HEK293T (cell line): ENCODE measurements at places on chromosomes 1 and 21.

- no peak for DNase-seq
Observed at GRCh38 chr1:201688514-201688913, 140.4 kb upstream of the IPO9 start.

- DNase-seq, result peak; percentile 82
Observed at GRCh38 chr1:108199781-108200686, at the start of gene SLC25A24. SLC25A24 (minus strand) TSS chr1:108200343; CDS start chr1:108200138, 205 bp downstream.

- DNase-seq, result no peak
Observed at GRCh38 chr1:245999697-246000637, 507.1 kb downstream of the SMYD3 start.

GRCh38 chr1:243898278-243898677 lies 48.2 kb upstream of the AKT3 start:
- no peak for DNase-seq

GRCh38 chr1:7253988-7254587 lies 468.8 kb downstream of the CAMTA1 start:
- no peak for DNase-seq

GRCh38 chr1:14184454-14184853 lies 414.0 kb upstream of the KAZN start:
- no peak for DNase-seq

GRCh38 chr1:230122366-230123279 lies 55.6 kb downstream of the GALNT2 start:
- no peak for DNase-seq

- DNase-seq, result no peak
Observed at GRCh38 chr1:162899422-162900146, 38.6 kb upstream of the CCDC190 start.

DNA sequence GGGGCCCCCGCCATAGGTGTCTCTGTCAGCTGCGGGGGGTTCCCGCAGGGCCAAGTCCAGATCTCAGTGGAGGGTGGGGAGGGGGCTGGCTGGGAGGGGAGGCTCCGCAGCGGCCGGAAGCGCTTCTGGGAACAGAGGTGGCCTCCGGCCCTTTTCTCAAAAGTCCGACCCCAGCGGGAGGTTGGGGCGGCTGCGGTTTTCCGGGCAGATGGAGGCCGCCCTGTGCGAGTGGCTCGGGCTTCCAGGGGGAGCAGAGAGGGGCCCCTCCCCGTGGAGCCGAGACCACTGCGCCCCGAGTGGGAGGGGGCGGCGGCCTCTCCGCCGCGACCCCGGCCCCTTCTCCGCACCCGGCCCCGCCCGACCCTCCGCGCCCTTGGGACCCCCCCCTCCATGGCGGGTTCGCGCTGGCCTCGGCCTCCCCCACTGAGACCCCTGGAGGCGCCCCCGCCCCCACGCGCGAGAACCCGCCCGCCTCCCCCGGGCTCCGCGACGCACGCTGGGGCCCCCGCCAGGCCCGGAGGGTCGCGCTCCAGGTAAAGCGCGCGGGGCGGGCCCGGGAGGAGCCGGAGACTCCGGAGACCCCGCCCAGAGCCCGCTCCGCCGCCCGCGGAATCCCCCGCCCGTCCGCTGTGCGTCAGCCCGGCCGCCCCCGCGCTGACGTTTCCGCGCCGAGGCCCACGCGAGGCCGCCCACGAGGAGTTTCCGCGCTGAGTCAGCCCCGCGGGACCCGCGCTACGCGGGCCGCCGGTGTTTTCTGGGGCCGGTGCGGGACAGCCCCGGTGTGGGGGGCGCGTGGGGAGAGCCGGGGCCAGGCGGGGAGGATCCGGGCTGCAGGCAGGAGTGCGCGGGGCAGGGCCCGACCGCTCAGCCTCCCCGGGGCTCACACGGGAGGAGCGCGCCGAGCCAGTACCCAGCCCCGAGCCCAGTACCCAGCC lies 5.2 kb downstream of the TNFRSF18 start:
- peak; percentile 64 for DNase-seq

GRCh38 chr21:41429925-41430491 lies 4.0 kb downstream of the MX1 start:
- no peak for DNase-seq

- DNase-seq, result no peak
Observed at GRCh38 chr1:35577071-35577998, 4.2 kb downstream of the TFAP2E start.

DNA sequence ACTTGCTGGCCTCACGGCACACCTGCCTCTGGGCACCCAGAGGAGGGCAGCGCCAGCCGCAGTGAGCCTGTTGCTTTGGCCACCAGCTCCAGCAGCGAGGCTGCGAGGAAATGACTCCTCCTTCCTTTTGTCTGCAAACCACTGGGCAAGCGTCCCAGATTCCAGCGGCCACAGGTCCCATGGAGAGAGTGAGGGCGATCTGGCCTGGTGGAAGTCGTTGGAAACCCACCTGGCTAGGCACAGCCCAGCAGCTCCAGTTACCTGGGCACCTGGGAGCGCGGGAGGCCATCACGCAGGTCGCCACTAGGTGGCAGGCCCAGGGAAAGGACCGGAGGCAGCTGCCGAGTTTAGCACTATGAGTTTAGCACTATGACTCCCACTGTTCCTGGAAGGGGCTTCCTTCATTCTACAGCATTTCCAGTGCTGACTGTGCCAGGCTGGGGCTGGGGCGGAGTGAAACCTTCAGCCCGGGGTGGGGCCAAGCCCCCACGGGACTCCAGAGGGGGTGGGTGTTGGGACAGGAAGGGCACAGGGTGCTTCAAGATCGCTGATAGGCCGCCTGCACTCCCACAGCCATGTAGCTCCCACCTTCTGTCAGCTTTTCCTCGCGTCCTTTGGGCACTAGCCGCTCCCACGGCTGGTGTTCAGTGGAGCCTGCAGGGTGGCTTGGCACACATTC lies 1.1 kb upstream of the ESPN start:
- DNase-seq, result peak; percentile 78

DNA sequence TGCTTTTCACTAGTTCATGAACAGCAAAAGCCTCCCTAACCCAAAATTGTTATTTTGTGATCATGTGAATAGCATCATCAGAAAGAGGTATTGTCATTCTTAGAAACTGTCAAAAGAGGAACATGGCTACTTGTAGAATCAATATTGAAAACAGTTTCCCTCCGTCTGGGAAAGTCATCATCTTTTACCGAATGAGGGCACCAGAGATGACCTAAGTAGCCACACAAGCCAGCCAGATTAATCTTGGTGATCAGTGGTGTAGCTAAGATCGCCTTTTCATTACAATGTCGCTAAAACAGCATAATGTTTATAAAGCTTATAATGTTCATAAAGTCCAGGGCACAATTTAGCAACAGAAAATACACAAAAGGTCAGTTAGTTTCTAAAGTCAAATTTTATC lies 136.1 kb downstream of the SIPA1L2 start:
- no peak for DNase-seq
